Forelimb muscle (tissue), 1 donor: ENCODE measurements at places on chromosomes 4 and X.

- DNase-seq = no peak
Measured at GRCh38 chr4:147617841-147618691, 869 bp downstream of the TMEM184C start.

GRCh38 chrX:49116076-49116475 lies 7.5 kb downstream of the GPKOW start:
- no peak for DNase-seq

DNA sequence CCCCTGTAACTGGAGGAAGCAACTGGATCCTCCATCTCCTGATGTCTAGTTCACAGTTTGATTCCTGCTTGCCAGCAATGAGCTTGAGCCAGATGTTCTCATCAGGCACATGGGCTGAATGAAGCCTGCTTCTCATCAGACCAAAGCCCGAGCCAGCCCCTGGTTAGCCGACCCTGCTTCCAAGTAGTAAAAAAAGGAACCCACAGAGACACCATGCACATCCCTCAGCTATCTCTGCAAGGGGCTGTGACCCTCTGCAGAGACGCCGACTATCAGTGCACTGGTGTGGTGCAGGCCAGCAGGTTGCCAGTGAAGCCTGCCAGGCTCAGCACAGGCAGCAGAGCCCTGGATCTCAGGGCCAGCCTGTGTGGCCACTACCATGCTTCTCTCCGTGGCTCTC lies 2.8 kb downstream of the DCTD start:
- DNase-seq = no peak

DNA sequence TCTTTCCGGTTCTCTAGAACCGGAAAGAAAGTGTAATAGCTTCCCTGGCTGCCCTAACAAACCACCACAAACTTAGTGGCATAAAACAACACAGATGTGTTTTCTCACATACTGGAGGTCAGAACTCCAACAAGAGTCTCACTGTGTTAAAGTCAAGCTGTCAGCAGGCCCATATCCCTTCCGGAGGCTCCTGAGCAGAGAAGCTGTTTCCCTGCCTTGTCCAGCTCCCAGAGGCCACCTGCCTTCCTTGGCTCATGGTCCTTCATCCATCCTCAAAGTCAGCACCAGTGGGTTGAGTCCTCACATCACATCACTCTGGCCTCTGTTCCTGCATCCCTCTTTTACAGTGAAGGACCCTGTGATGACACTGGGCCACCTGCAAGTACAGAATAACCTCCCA lies 49.8 kb upstream of the HMX1 start:
- no peak for DNase-seq

GRCh38 chr4:114200026-114200425 lies 220.6 kb upstream of the ARSJ start:
- no peak for DNase-seq

DNA sequence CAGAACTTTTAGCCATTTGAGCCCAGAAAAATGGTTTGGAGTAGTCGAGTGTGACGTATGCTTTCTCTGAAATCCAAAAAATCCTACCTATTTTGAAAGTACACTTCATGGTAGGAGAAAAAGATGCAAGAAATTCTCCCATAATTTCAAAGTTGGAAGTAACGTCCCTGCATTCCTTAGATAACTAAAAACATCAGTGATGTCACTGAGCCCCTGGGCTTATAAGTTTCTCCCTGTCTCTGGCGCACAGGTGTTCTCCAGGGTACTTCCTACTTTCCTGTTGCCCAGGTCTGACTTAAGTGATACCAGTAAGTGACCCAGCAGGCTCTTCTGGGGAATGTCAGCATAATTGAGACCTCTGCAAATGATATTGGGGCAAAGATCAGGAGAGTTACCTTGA lies 90.5 kb upstream of the WDR1 start:
- no peak for DNase-seq

- DNase-seq = no peak
Measured at GRCh38 chrX:134186362-134187121, 50.4 kb upstream of the CCDC160 start.

DNA sequence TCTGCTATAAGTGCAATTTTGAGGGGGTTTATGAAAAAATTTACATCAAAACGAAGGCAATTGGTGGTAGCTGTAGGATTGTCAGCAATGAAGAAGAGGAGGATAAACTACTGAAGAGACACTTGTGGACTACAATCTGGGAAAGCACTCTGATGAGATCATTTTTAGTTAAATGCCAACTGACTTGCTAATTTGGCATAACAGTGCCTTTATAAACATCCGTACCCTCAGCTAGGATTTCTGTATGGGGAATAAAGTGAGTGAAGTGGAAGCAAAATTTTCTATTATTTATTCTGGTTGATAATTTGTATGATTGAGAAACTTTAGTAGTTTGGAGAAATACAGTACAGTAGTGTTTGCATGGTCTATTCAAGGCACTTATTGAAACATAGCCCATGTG lies 11.2 kb upstream of the GNRHR start:
- DNase-seq = no peak

- no peak for DNase-seq
Measured at GRCh38 chr4:111814961-111815360, 330.3 kb upstream of the FAM241A start.

DNA sequence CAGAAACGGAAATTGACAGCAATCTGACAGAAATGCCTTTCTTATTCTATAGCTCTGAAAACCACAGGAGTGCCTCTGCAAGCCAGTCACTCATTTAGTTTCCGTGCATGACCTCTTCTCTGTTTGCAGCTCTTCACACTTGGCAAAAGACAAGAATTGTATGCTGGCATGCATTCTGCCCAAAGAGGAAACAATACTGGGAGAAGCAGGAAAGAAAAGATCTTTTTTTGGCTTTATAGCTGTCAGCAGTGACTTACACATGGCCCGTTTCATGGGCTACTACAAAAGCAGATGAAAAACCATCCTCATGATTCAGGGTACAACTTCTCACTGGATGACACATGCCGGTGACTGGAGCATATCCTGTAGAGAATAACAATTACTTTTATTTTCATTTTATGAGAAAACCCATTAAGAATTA lies 249.4 kb downstream of the ADAMTS3 start:
- no peak for DNase-seq

GRCh38 chr4:80033581-80033980 lies 39.4 kb downstream of the ANTXR2 start:
- no peak for DNase-seq

DNA sequence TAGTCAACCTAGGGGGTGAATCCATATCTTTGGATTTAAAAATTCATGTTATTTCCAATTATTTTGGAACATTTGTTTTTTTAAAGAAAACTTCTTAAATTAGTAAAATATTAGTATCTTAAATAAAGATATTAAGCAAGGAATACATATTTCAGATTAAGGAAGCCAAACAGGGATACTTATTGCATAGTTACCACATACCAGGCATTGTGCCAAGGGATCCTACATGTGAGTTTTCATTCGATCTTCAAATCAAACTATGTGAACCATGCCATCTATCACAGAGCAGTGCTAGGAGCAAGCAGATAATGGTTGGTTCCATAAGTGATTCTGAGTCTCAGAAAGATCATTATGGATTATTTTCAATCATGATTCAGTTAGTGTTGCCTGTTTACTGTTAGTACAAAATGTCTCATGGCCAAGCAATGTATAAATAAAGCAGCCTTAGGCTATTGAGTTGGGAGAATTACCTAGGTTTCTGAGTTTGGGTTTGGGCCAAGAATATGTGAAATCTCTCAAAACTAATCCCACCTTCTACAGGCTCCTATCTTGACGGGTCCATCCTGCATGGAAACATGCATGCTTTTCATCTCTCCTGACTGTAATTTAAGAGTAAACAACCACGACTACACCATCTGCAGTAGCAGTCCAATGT lies 176.7 kb downstream of the NPFFR2 start:
- no peak for DNase-seq

- no peak for DNase-seq
Measured at GRCh38 chr4:110224812-110225211, 26.4 kb upstream of the ELOVL6 start.

DNA sequence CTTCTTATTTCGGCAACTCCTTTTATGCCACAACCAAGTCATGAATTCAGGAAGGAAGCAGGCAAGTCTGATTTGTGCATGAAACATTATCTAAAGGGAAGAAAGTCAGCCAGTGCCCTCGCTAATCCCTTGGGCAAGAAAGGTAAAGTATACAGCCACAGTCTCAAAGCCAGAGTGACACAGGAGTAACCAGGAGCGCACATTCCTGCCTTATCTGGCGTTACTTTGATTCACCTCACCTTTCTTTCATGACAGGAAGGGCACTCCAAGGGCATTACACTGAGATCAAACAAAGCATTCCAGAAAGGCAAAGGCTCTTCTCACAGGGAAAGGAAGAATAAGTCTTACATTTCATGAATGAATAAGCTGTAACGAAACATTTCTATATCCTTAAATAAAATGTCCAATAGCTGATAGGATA lies 38.8 kb downstream of the FAT1 start:
- no peak for DNase-seq

- no peak for DNase-seq
Measured at GRCh38 chr4:118765399-118765798, 70.5 kb downstream of the SEC24D start.

GRCh38 chr4:8840816-8841455 lies 30.7 kb downstream of the HMX1 start:
- DNase-seq = no peak

- DNase-seq = no peak
Measured at GRCh38 chrX:20414066-20414465, 147.4 kb upstream of the RPS6KA3 start.

DNA sequence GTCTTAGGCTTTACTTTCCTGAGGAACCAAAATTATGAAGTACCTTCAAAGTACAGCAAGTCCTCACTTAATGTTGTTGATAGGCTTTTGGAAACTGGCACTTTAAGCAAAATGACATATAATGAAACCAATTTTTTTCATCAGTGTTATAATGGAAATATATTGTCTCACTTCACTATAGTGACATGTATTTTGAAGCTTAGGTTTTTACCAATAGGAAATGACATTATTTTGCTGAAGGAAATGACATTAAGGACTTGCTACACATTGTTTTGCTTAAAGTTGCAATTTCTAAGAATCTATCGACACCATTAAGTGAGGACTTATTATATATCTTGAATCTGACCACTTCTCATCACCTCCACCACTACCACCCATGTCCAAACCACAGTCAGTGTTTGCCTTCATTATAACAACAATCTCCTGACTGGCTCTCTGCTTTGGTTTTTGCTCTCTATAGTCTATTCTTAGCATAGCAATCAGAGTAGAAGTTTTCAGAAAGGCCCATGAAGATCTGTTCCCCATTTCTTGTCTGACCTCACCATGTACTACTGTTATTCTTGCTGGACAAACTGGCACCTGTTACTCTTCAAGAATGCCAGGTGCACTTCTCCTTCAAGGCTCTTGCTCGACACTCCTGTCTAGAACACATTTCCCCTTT lies 311.2 kb downstream of the BMPR1B start:
- DNase-seq = no peak

DNA sequence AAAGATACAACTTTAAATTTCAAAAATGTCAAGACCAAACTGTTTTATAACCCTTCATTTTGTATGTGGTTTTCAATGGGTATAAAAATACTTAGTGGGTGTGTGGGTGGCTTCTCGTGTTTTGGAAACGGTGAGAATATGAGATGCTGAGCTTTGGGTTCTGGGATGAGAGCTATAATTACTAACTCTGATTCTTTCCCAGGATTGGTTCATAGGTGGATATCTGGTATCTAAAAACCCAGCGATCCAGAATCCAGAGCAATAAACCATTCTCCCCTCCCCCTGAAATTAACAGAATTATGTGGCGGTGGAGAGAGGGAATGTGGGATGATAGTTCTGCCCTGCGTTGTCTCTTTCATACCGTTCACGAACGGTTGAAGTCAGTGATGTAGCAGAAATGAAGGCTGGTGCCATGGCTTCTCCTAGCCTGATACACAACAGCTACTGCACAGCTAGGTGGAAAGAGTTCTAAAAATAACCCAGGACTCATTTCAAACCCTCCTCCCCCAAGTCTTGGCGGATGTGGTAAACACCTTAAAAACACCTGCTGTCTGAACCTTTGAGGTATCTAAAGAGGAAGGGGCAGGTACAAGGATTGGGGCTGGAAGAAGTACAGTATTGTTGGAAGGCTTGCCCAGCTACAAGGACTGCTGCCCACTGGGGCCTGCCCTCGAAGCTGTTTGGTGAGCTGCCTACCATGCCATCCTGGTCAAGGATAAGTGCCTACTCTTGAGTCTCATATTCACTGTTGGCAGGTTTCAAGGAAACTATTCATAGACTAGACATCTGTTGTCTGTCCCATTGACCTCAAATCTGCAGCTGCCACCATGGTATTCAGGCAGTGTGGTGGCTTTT lies 44.5 kb downstream of the SEPTIN11 start:
- DNase-seq = no peak

- no peak for DNase-seq
Measured at GRCh38 chrX:87636533-87636932, 118.9 kb downstream of the KLHL4 start.

GRCh38 chr4:2713337-2713736 lies 42.8 kb downstream of the TNIP2 start:
- DNase-seq = no peak

DNA sequence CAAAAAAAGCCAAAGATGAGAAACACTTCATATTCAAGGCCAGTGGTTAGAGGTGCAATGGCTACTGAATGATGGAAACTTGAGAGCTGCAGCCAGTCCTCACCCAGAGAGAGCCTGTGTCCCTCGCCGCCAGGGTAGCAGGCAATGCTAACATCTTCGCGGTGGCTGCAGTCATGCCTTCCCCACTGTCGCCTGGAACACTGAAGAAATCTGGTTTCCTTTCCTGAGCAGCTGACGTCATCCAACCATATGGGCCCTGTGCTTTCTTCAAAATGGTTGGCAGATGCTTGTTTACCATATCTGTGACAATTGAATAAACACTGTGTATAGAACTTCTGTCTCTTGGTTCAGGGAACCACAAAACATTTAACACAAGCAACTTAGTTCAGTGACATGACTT lies 39.7 kb downstream of the PRSS12 start:
- DNase-seq = no peak

- no peak for DNase-seq
Measured at GRCh38 chrX:136210243-136210642, 41.0 kb downstream of the MAP7D3 start.

- DNase-seq = no peak
Measured at GRCh38 chr4:1136048-1136447, 22.7 kb upstream of the RNF212 start.

- DNase-seq = no peak
Measured at GRCh38 chrX:119427024-119427794, 28.1 kb downstream of the SLC25A43 start.

DNA sequence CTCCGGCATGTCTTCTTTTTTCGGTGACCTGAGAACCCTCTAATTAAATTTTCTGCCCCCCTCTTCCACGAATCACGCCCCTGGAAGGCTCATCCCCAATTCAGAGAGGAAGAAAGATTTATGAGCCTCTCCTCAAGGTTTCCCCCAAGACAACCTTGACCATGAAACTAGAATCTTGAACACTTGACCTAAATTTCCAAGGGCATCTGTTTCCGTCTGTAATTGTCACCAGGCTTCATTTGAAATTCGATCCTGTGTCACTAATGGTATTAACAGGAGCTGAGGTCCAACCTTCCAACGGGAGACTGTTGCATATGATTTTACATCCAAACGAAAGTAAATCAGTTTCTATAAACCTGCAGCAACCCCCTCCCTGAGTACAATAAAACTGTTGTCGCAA lies 139.9 kb upstream of the ZIC3 start:
- DNase-seq = no peak

GRCh38 chr4:57147335-57148060 lies 37.3 kb upstream of the IGFBP7 start:
- no peak for DNase-seq
